ENCODE measurements at places on chromosomes 16 and 17.

GRCh38 chr16:86751076-86752030, 173.0 kb downstream of the FOXL1 start:
- no peak for DNase-seq

GRCh38 chr17:73283841-73284282, 22.2 kb upstream of the CPSF4L start:
- DNase-seq, result no peak

GRCh38 chr16:69688589-69688988, 37.8 kb downstream of the NQO1 start:
- DNase-seq, result no peak

- no peak for DNase-seq
Measured at GRCh38 chr16:89407282-89407924, 83.0 kb downstream of the ANKRD11 start.

DNA sequence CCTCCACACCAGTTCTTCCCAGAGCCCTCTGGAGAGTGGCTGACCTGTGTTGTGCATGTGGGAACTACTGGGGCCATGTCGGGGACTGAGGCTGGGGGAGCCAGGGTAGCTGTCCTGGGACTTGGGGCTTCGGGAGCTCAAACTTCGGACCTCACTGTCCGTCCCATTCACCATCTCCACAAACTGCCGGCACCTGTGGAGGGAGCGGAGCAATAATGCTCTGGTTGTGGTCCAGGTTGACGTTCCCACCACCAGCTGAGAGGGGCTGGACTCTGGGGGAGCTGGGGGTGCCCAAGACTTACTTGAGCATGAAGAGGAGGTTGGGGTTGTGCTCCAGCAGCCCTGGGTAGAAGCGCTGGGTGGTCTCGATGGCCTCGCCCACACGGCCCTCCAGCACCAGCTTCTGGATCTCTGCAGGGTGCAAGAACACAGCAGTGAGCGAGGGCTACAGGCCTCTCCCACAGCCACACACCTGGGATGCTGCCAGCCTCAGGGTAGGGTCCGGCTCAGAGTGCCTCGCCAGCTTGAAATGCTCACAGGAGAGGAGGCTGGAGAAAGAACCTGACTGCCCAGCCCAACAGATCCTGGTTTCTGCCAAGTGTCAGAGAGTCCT, 10.6 kb upstream of the GFOD2 start:
- no peak for DNase-seq

GRCh38 chr17:1197379-1197778, 17.6 kb upstream of the ABR start:
- DNase-seq, result no peak

- no peak for DNase-seq
Measured at GRCh38 chr17:12659500-12659899, 6.2 kb upstream of the MYOCD start.

GRCh38 chr16:67326472-67327309, at the start of the genes KCTD19 and LRRC36:
Gene KCTD19, minus strand, starts transcription at chr16:67326741. Its CDS starts 34 bp downstream, at chr16:67326707.
Gene LRRC36, plus strand, starts transcription at chr16:67326815. Its CDS starts 48 bp downstream, at chr16:67326863.
- peak; percentile 10 for DNase-seq

DNA sequence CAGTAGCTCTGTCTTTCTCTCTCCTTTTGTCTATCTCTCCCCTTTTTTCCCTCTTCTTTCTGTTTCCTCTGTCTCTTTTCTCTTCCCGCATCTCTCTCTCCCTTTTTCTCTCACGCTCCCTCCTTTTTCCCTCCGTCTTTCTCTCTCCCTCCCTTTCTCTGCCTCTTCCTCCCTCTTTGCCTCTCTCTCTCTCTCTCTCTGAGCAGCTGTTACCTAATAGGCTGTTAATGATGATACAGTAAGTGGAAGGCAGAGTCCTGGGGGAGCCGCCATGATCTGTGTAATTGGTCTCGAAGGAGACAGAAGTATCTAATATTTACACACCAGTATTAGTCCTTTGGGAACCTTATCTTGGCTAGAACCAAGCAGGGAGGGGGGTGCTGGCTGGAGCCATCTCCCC, 136.1 kb upstream of the CIBAR2 start:
- no peak for DNase-seq

DNA sequence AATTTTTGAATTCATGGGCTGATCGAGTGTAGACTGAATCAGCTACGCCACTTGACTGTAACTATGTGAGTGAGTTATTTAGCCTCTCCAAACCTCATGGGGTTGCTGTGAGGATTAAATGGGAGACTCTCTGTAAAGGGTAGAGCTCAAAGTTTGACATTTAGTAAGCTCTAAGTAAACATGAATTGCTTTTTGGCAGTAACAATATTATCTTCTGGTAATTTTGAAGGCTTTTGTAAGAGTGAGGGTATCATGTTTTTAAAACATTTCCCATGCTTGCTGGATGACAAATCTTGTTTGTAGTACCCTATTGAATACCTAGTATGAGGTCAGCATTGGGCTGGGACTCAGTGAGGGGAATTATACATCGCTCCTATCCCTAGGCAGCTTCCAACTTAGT, 35.3 kb downstream of the MRTFB start:
- no peak for DNase-seq

DNA sequence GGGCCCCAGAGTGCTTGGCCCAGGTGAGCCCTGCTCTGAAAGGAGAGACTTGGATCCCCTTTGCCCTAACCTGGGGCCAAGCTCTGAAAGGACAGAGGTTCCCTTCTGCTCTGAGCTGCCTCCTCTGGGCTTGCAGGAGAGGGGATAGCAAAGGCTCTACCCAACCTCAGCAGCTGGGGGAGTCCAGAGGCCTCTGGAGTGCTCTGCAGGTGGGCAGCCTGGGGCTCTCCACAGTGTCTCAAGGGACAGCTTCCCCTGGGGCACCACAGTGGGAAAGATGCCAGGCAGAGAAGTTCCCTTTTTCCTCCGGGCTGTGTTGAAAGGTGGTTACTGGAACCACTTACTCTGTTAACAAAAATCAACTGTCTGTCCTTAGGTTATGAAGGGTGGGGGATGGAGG, 48.2 kb upstream of the MGAT5B start:
- DNase-seq, result no peak

- DNase-seq, result no peak
Measured at GRCh38 chr17:80421381-80422090, 6.6 kb downstream of the ENDOV start.

DNA sequence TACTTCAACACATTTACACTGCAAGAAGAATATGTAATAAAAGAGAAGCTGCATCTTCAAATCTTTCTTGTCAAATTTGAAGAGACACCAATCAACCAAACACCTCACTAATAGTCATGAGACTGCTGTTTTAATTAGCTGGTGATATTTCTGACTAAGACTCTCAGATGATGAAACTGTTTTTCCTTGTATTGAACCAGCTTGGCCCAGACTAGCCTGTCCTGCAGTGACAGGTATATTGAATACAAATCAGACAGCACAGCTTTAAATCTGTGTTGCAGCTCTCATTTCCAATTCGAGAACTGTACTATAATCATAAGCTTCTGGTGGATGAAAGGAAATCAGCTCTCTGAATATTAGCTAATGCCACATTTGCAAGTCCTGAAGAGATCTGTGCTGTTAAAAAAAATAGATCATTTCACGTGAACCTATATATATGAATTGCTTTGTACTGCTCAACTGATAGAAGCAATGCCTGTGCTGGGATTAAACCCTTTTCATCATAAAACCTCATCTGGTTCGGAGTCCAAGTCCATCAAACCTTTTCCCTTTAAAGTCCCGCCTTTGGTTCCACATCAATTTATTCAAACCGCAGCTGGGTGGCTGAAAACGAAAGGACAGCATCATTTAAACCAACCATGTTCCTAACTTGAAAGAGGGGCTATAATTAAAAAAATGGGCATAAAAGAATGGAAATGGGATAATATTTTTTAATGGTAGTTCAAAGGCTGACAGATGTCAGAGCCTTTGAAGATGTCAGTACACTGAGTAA, 306.2 kb downstream of the CEP112 start:
- no peak for DNase-seq

- no peak for DNase-seq
Measured at GRCh38 chr17:35605678-35606077, 18.6 kb downstream of the AP2B1 start.

DNA sequence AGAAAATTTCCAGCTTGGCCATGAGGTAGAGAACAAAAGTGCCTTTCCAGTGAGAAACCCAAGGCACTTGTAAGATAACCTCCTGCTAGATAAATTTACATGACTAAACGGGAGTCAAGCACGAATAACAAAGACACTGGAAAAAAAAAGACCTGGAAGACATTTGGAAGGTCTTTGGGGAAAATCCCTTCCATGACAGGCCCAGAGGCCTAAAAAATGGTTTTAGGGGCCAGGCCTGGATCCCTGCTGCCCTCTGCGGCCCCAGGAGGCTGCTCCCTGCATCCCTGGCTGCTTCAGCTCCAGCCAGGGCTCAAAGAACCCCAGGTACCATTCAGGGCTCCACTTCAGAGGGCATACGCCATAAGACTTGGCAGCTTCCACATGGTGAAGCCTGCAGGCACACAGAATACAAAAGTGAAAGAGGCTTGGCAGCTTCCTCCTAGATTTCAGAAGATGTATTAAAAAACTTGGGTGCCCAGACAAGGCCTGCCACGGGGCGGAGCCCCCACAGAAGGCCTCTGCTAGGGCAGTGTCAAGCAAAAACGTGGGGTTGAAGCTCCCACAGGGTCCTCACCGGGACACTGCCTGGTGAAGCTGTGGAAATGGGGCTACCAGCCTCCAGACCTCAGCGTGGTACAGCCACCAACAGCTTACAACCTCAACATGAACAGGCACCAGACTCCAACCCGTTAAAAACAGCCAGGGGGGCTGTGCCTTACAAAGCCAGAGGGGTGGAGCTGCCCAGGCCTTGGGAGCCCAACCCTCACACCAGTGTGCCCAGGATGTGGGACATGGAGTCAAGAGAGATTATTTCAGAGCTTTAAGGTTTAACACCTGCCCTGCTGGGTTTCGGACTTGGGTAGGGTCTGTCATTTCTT, 77.1 kb downstream of the SDK2 start:
- DNase-seq, result no peak

DNA sequence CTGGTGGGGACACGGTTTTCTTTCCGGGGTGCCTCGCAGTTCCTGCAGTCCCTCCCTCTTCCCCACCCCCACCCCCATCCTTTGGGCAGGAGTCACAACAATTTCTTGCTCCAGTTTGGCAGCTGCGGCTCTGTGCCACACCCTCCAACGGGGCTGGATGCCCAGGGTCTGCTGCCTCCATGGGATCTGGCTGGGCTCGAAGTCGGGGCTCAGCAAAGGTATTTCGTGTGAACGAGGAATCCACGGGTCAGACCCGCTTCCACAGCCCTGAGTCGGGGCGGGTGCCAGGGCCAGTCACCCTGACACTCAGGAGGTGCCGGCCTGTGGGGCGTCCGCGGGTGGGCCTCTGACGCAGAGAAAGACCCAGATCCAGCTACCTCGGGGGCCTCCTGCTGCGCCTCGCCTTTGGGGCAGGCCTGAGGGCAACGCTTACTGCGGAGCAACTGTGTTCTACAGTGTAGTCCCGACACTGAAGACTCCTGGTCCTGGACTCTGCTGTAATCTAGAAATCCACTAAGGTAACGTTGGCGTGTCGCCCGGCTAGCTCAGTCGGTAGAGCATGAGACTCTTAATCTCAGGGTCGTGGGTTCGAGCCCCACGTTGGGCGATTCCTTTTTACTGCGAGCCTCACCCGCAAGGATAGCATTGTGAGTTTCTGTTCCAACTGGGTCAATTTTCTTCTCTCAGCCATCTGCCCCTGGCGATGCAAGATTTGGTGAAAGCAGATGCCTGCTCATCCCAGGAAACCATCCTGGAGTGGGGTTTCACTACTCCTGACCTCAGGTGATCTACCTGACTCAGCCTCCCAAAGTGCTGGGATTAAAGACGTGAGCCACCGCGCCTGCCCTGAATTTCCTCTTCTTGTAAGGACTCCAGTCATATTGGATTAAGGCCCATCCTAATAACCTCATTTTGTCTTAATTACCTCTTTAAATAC, 12.6 kb upstream of the OR1F1 start:
- DNase-seq, result no peak

DNA sequence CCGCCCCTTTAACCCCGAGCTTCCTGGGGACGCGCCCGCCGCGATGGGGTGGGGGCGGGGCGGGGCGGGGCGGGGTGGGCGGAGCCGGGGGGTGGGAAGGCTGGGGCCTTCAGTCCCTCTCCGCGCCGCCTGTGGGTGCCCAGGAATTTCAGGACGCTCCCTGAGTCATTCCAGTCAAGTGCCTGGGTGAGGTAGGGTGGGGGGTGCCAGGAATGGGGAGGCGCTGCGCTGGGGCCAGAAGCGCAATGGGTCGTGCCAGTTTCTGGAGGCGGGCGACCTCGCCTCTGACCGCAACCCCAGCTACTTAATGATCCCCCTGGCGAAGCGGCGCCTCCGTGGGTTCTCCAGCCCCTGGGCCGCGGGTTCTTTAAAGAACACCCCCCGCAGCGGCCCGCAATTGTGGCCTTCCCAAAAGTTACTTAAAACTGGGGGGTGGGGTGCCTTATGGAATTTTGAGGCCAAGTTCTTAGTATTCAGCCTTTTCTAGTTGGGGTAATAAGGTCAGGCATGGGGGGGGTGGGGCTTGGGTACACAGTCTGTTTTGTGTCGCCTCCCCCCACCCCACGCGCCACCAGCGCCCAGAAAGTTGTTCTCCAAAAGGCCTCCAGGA, 826 bp upstream of the GSE1 start:
- no peak for DNase-seq

GRCh38 chr17:78043031-78043430, 84.5 kb downstream of the TNRC6C start:
- DNase-seq, result no peak

GRCh38 chr16:50697881-50698767, 4.7 kb downstream of the NOD2 start:
- DNase-seq, result no peak

DNA sequence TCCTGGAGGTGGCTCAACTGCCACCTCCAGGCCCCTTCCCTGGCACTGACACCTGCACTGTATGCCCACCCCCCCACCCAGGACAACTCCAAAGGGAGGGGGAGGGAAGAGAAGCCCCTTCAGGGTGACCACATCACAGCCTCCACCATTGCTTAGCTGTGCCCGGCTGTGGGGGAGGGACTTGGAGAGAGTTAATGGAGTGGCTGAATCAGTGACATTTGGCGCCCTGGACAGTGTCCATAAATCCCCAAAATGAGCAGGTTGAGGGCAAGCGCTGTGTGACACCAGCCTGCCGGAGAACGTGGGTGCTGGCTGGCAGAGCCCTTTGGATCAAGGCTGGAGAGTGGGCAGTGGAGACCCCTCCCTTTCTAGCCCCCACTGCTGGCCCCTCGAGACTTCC, 883 bp downstream of the USH1G start:
- no peak for DNase-seq

GRCh38 chr16:48492133-48492532, 106.9 kb upstream of the SIAH1 start:
- no peak for DNase-seq

GRCh38 chr17:64984851-64985521, 65.7 kb upstream of the LRRC37A3 start:
- no peak for DNase-seq

DNA sequence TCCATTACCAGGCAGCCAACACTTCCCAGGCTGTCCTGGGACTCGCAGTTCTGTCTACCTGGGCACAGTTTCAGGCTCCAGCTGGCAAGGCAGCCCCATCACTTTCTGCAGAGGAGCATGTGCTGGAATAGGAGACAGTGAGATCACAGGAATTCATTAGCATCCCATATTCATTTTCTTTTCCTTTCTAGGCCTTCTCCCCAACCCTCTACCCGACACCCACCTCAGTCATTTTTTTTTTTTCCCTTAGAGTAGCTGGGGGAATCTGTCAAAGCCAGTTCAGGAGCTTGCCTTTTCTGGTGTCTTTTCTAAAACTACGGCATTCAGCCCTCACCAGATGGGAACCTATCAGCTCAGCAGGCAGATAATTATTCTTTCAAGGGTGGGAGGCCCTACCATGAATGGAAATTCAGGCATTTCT, 42.4 kb upstream of the FBXO47 start:
- DNase-seq, result no peak

GRCh38 chr17:57447357-57447989, 191.2 kb downstream of the MSI2 start:
- no peak for DNase-seq

GRCh38 chr16:30003670-30004423, 7.0 kb downstream of the DOC2A start:
- DNase-seq, result no peak

Data from activated naive CD4-positive, alpha-beta T cell (primary cell).